ENCODE measurements at places on chromosomes 1 and 21.
A peak's percentile ranks its signal among the peaks of the same experiment; 100 is the strongest.

DNA sequence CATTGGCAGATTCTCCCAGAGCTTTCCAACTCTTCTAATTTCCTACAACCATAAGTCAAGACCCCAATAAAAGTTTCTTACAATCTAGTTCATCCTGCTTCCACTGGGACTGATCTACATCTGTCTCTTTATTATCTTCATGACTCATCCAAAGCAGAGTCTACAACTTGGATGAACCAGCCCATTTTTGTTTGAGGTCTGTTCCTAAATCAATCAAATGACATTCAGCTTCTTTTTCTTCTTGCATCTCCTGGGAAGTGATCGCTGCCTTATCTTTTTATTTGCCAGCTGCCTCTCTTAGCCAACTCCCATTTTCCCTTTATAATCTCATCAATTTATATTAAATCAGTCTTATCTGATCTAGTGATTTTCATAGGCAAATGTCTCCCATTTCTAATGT is 105.6 kb downstream of the ERG start:
- no peak for DNase-seq
- peaks cover 12% of the 10 kb centered on the region for H3K27me3 ChIP-seq
- H3K4me1 ChIP-seq: no peaks in the 10 kb centered on the region
- no peaks in the 10 kb centered on the region for H3K36me3 ChIP-seq
- no peak overlapping the region for H3K27ac ChIP-seq

GRCh38 chr1:231631717-231632116 is 5.1 kb downstream of the DISC1 start:
- H3K4me1 ChIP-seq: peaks cover under 1% of the 10 kb centered on the region
- no peak for DNase-seq
- H3K27me3 ChIP-seq: no peaks in the 10 kb centered on the region

DNA sequence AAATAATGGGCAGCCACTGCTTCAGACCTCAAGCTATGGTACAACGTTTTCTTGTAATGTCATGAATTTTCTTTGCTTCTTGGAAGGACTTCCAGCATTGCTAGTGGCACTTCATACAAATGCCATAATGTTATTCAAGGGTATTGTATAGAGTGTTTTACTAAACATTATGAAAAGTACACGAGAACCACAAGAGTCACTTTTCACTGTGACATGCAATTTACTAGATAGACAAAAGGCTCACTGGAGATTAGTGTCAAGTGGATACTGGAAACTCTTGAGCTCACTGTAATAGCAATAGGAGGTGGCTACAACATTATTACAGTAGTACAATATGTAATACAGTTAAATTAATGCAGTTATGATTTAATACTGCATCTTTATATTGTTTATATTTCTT is 5.3 kb upstream of the OLFM3 start:
- no peak overlapping the region for H3K4me3 ChIP-seq
- no peak for DNase-seq
- H3K27ac ChIP-seq: no peak overlapping the region
- no peaks in the 10 kb centered on the region for H3K27me3 ChIP-seq
- H3K36me3 ChIP-seq: no peaks in the 10 kb centered on the region

GRCh38 chr1:204151552-204152309 is at the start of gene ETNK2:
TSS of gene ETNK2 (minus strand) at chr1:204152044. CDS start at chr1:204151852, 192 bp downstream.
- H3K4me1 ChIP-seq: peaks cover 6% of the 10 kb centered on the region
- H3K27me3 ChIP-seq: peaks cover 30% of the 10 kb centered on the region
- H3K4me3 ChIP-seq: peak within 1 kb of the TSS; percentile 72
- peak within 1 kb of the TSS; percentile 57 for H3K27ac ChIP-seq
